ENCODE measurements at places on chromosomes 13 and 19.

GRCh38 chr13:89755729-89756492 is 1591.6 kb upstream of the MIR17HG start:
- no peak overlapping the region for H3K4me3 ChIP-seq
- no peaks in the 10 kb centered on the region for H3K4me1 ChIP-seq
- no peaks in the 10 kb centered on the region for H3K36me3 ChIP-seq
- no peak for DNase-seq
- no peak overlapping the region for H3K27ac ChIP-seq

GRCh38 chr19:6250909-6251308 is 28.9 kb downstream of the MLLT1 start:
- H3K27me3 ChIP-seq = no peaks in the 10 kb centered on the region
- H3K4me3 ChIP-seq = no peak overlapping the region
- H3K4me1 ChIP-seq = peaks cover 23% of the 10 kb centered on the region
- no peak for DNase-seq
- H3K27ac ChIP-seq = no peak overlapping the region

GRCh38 chr19:10747271-10747670 is 29.4 kb downstream of the DNM2 start:
- DNase-seq = no peak
- H3K36me3 ChIP-seq = no peaks in the 10 kb centered on the region
- H3K4me3 ChIP-seq = peak overlapping the region; percentile 61
- peaks cover 52% of the 10 kb centered on the region for H3K4me1 ChIP-seq
- H3K27ac ChIP-seq = peak overlapping the region; percentile 90

DNA sequence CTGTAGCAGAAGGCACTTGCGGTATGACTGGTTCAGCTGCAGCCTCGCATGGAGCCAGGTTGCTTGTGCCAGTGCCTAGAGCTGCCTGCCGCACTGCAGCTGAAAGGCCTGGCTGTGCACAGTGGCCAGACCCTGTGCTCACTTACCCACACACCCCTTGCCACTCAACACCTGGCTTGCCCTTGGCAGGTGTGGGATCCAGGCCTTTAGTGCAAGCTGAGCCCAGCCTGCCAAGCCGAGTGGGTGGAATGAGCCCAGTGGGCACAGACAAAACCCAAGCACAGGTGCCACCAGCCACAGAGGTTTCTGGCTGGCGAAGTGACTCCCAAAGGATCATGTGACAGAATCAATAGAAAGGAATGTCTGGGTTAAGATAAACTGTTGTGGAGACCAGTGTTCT is 19.5 kb downstream of the LIG4 start:
- no peaks in the 10 kb centered on the region for H3K36me3 ChIP-seq
- DNase-seq = no peak
- H3K4me1 ChIP-seq = no peaks in the 10 kb centered on the region
- H3K27ac ChIP-seq = no peak overlapping the region
- H3K4me3 ChIP-seq = no peak overlapping the region

DNA sequence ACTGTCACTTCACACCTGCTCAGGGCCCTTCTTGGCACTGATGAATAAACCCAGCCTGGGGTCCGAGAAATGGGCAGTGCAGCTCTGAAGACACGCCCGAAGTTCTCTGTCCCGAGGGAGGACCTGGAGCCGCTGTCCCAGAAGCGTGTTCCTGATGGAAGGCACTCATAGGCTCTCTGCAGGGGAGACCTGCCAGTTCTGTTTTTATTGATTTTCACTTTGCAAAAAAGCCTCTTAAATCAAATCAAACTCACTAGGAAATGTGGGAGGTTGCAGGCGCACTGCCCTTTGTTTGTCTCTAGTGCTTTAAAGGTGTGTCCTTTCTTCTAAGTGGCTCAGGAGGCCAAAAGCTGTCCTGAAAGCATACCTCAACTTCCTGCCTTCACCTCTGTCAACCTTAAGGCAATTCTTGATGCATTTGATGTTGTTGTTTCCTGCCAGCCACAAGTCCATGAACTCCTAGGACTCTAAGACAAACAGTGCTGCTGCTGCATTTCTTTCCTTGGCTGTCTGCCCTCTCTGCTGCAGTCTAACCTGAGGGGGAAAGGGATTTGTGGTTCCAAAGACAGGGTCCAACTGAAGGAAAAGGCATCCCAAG is 663.2 kb downstream of the UQCRFS1 start:
- DNase-seq = no peak
- no peaks in the 10 kb centered on the region for H3K36me3 ChIP-seq
- H3K4me1 ChIP-seq = no peaks in the 10 kb centered on the region
- no peaks in the 10 kb centered on the region for H3K27me3 ChIP-seq
- no peak overlapping the region for H3K27ac ChIP-seq

DNA sequence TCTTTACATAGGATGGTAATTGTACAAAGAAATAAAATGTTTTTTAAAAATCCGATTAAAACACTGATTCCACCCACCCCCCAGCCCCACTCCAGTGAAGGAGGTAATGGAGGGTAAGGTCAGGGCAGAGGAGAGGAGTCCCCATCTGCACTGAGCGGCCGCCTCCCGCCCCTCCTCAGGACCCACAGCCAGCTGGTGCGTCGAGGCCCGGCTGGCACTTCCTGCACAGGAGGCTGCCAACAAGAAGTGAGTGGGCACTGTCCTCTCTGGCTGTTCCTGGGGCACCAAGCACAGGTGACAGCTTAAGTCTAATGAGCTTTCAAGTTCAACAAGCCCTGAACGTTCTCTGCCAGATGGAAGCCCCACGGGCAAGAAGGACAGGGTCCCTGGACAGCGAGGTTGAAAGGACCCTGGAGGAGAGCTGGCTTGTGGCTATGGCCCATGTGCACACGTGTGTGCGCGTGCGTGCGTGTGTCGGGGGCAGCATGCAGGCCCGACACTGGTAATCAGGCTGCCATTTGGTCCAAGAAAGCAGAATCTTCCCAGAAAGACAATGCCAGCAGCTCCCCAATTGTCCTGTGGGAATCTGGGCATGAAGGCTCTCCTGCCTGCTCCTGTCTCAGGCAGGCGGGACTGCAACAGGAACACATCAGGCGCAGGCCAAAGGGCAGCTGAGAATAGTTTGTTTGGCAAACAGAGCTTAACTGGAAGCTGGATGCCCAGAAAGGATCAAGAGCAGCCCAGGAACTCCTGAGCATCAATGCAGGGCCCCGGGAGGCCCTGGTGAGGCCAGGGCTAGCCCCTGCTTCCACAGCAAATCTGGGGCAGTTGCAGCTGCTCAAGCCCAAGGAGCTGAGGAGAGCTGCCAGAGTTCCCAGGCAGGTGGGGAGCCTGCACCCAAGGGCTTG is 15.1 kb upstream of the EPHX3 start:
- no peak overlapping the region for H3K4me3 ChIP-seq
- H3K36me3 ChIP-seq = peaks cover 10% of the 10 kb centered on the region
- H3K27me3 ChIP-seq = no peaks in the 10 kb centered on the region

GRCh38 chr19:11414544-11414943 is 4.6 kb downstream of the RGL3 start:
- H3K27me3 ChIP-seq = peaks cover 13% of the 10 kb centered on the region
- H3K27ac ChIP-seq = no peak overlapping the region
- H3K4me1 ChIP-seq = peaks cover 12% of the 10 kb centered on the region
- no peak for DNase-seq
- no peak overlapping the region for H3K4me3 ChIP-seq

DNA sequence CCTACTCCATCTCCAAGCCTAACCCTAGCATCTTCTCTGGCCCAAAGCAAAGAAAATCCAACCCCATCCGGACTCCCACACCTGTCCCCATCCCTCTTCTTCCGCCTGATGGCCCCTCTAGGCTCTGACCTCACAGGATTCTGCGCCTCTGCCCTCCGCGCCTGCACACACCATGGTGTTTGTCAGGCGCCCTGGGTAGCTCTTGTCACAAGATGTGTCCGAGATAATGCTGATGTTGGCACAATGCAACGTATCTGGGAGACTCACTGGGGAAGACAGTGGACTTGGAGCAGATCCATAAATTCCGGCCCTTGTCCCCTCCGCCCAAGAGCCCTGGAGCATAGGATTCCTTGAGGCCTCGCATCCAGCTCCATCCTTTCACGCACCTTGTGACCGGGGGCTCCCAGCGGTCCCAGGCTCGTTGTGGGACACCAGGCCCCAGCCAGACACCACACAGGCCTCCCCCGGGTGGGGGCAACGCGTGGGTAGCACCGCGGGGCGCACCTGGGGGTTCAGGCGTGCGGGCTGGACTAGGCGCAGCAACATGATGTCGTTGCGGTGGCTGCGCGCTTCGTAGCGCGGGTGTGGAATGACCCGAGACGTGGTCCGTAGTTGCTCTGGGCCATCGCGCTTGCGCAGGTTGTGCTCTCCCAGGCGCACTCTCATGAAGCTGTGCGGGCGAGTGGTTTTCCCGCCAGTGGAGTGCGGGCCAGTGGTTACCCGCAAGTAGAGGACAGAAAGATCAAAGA is 3.1 kb upstream of the KLK1 start:
- H3K27ac ChIP-seq = no peak overlapping the region
- H3K36me3 ChIP-seq = no peaks in the 10 kb centered on the region
- H3K27me3 ChIP-seq = peaks cover 68% of the 10 kb centered on the region

GRCh38 chr13:65966991-65967451 is 1263.1 kb downstream of the PCDH9 start:
- H3K4me3 ChIP-seq = no peak overlapping the region
- no peaks in the 10 kb centered on the region for H3K4me1 ChIP-seq
- no peak for DNase-seq
- no peaks in the 10 kb centered on the region for H3K36me3 ChIP-seq

- no peak overlapping the region for H3K27ac ChIP-seq
- DNase-seq = no peak
- H3K27me3 ChIP-seq = no peaks in the 10 kb centered on the region
Observed at GRCh38 chr19:5782945-5783919, 1.3 kb downstream of the PRR22 start.

- DNase-seq = no peak
- H3K4me1 ChIP-seq = peaks cover 38% of the 10 kb centered on the region
- peaks cover 27% of the 10 kb centered on the region for H3K27me3 ChIP-seq
- H3K36me3 ChIP-seq = no peaks in the 10 kb centered on the region
- peak overlapping the region; percentile 29 for H3K4me3 ChIP-seq
- H3K27ac ChIP-seq = no peak overlapping the region
Observed at GRCh38 chr19:45492627-45493470, 4.0 kb downstream of the RTN2 start.

DNA sequence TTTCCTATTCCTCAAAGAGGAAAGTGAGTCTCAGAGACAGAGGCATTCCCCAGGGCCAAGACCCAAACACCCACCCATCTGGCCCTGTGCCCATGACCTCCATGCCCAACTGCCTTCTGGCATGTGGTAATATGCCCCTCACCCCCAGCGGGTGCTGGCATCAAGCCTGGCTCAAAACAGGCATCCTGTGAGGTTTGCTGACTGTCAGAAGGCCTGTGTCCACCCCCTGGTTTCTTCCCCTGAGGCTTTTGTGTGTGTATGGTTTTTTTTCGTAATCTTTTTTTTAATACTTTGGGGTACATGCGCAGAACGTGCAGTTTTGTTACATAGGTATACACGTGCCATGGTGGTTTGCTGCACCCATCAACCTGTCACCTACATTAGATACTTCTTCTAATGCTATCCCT is 7.6 kb upstream of the KANK2 start:
- no peak overlapping the region for H3K27ac ChIP-seq
- H3K27me3 ChIP-seq = peaks cover 5% of the 10 kb centered on the region

DNA sequence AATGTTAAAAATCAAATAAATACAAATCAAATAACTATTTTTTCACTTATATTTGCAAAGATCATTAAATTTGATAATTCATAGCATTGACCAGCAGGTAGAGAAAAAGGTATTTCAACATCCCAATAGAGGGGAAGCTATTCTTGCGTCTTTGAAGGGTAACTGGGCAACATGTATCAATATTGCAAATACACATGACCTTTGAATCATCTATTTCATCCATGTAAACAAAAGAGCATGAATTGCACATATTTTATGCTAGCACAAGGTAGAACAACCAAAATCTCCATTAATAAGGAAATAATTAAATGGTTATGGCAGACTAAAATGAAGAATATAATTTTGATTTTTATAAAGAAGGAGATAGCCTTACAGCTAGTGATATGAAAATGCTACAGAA is 372.8 kb downstream of the GPC5 start:
- H3K36me3 ChIP-seq = no peaks in the 10 kb centered on the region
- no peaks in the 10 kb centered on the region for H3K4me1 ChIP-seq
- no peak for DNase-seq
- H3K27me3 ChIP-seq = peaks cover 3% of the 10 kb centered on the region
- H3K4me3 ChIP-seq = no peak overlapping the region

DNA sequence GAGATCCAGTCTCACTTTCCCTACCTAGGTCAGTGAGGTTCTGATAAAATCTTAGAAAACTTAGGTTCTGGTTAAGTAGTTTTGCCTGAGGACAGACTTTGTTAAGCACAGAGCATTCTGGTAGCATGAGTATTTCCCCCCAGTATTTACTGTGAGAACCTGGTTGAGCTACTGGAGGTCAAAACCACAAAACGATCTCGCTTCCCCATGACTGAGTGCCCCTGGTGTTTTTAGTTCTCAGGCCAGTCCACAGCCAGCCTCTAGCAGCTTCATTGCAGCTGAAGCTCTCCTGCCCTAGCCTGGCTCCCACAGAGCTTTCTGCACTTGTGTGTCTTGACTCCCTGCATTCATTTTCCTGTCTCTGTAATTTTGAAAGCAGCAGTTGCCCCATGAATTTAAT is 1138.2 kb downstream of the UQCRFS1 start:
- DNase-seq = no peak
- H3K4me1 ChIP-seq = no peaks in the 10 kb centered on the region
- H3K36me3 ChIP-seq = no peaks in the 10 kb centered on the region
- no peak overlapping the region for H3K4me3 ChIP-seq
- peaks cover 20% of the 10 kb centered on the region for H3K27me3 ChIP-seq
- no peak overlapping the region for H3K27ac ChIP-seq

- H3K27me3 ChIP-seq = no peaks in the 10 kb centered on the region
- H3K27ac ChIP-seq = no peak overlapping the region
- no peaks in the 10 kb centered on the region for H3K4me1 ChIP-seq
- no peak overlapping the region for H3K4me3 ChIP-seq
- no peaks in the 10 kb centered on the region for H3K36me3 ChIP-seq
Observed at GRCh38 chr13:54185785-54186184, 1157.2 kb downstream of the OLFM4 start.

DNA sequence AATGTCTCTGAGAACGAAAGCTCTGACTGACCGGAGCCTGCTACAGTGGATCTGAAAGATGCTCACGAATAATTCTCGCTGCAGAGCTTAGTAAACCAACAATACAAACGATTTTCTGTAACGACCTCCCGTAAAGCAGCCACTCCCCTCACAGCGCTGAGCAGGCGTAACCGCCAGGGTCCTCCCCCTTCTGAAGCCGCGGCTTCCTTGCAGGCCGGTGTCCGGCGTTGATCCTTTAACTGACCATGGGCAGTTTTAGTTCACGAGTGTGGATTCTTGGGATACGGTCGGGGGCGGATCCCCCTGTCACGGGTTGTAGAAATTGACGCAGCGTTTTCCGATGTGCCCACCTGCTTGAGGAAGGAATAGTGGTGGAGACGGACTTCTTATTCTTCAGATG is 75.9 kb downstream of the ATP11A start:
- no peak overlapping the region for H3K27ac ChIP-seq
- peaks cover 36% of the 10 kb centered on the region for H3K4me1 ChIP-seq
- H3K27me3 ChIP-seq = no peaks in the 10 kb centered on the region
- H3K4me3 ChIP-seq = no peak overlapping the region

- no peak for DNase-seq
- no peaks in the 10 kb centered on the region for H3K27me3 ChIP-seq
- H3K36me3 ChIP-seq = no peaks in the 10 kb centered on the region
- no peak overlapping the region for H3K4me3 ChIP-seq
- no peaks in the 10 kb centered on the region for H3K4me1 ChIP-seq
- H3K27ac ChIP-seq = no peak overlapping the region
Observed at GRCh38 chr13:72415817-72416216, 311.6 kb downstream of the MZT1 start.
